ENCODE measurements at places on chromosomes 6 and 20.
A peak's percentile ranks its signal among the peaks of the same experiment; 100 is the strongest.

- no peak for DNase-seq
Measured at GRCh38 chr6:133193396-133193795, 47.8 kb upstream of the EYA4 start.

DNA sequence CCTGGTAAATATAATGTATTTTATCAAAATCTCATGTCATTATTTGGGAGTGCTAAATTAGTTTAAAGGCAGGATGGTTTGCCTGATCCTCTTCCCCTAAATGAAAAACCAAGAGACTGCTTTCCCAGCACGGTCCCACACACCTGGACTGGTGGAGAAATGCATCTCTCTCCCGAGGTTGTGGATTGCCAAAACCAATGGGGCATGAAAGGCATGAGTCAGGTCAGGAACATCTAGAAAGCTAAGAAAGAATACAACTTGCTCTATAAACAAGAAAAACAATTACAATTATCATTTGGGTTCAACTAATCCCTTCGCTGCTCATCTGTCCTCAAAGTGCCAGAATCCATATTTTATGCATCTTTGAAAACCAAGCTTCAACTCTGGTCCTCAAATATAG lies 308.3 kb upstream of the IRAK1BP1 start:
- DNase-seq: no peak

DNA sequence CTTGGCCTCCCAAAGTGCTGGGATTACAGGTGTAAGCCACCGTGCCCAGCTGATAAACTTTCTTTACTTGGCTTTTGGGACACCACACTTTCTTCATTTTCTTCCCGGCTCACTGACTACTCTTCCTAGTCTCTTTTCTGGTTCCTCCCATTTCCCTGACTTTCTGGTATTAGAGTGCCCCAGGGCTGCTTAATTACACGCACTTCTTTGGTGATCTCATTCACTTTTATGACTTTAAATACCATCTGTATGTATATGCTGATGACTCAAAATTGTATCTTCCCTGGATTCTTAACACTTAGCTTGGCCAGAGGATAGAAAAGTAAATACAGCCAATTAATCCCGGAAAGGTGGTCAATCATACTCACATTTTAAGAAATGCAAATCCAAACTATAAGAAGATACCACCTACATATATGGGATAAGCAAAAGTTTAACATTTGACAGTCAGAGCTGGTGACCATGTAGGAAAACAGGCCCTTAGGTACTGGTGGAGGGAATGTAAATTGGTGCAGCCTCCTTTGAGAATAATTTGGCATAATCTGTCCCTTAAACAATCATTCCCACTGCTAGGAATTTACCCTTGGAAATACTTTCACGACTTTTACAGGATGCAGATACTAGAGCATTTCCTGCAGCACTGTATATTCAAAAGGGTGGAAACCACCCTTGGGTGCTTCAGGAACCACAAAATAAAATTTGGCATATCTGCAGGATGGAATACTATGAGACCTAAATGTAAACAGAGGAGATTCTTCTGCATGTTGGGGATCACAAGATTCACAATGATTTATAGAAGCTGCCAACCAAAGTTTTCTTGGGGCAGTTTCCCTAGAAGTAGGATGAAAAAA lies 9.4 kb upstream of the NANP start:
- DNase-seq: no peak

DNA sequence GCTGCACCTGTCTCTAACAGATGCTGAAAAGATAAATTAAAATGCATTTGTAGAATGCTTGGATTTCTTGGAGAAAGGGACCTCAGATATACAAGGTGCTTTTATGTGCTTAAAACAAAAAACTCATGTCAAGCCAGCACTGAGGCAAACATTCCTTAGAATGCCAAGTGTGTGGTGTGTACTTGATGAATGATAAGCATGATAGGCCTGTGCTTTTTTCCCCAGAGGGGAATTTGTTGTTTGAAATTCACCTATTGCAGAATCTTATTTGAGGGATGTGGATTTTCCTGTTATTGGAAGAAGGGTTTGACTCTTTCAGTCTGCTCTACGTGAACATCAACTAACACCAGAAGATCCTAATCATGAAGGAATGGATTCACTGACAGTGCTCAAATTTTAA lies 28.8 kb downstream of the TTI1 start:
- DNase-seq: no peak

DNA sequence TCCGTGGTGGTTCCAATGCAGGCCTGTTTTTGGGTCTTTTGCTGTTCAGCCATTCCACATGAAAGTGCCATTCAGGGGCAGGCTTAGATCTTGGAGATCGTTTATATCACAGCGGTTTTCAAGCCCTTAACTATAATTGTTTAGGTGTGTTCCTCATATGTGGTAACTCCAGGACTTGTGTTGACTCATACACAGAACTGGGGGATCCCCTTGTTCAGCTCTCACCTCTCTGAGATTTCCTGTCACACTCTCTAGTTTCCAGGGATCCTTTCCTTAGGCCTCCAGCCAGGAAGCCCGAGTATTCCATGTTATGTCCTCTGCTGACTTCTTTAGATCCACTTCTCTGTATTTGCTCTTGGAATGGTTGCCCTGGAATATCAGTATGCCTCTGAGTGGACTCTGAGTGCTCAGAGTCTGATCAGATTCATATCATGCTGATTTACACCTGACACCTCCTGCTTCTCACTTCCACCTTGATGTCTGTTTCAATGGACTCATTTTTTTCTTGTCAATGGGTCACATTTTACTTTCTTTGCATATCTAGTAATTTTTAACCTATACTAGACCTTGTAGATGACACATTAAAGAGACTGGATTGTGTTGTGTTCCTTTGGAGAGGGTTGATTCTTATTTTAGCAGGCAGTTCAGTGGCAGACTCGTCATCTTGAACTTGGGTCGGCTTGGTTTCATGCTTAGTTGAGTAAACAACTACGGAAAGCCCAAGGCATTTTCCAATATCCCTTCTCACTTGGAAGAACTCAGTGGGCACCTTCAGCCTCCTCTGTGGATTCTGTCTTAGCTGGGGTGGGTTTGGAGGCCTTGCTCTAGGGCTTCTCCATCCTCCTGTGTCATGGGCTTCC lies 13.1 kb downstream of the NTSR1 start:
- DNase-seq: no peak

- DNase-seq: no peak
Measured at GRCh38 chr6:35810971-35811698, 6.0 kb downstream of the LHFPL5 start.

- DNase-seq: no peak
Measured at GRCh38 chr20:6855796-6856195, 88.3 kb downstream of the BMP2 start.

GRCh38 chr6:151804585-151805285 lies 2.7 kb upstream of the ESR1 start:
- no peak for DNase-seq

DNA sequence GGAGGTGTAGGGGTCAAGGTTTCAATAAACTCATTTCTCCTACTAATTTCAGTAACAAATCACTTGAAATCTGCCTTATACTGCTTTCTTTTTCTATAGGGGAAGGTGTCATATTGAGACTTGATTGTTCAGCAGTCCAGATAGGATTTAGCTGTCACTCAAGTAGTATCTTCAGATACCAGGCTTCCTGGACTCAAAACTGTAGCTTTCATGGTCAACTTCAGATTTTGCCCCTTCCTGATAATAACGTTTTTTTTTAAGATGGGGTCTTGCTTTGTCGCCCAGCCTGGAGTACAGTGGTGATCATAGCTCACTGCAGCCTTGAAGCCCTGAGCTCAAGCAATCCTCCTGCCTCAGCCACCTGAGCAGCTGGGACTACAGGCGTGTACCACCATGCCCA lies 77.8 kb downstream of the JAG1 start:
- DNase-seq: no peak

DNA sequence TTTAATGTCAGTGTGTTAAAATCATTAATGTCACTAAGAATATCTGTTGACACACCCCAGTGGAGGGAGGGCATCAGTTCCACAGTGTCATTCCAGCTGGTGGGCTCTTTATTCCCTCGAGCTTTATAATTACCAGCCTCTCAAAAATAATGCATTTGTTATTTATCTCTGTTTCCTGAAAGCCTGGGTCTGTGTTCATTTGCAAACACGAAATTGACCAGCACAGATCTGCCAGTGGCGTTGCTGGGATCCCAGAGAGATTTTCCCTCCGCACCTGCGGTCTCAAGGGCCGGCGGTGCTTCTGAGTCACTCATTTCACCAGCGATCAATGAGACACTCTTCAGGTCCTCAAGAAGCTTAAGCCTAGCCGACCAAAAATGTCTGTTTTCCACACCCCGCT lies 5.7 kb upstream of the PYGB start:
- DNase-seq: no peak

- DNase-seq: no peak
Measured at GRCh38 chr20:59701236-59701635, 96.9 kb downstream of the PHACTR3 start.

- DNase-seq: no peak
Measured at GRCh38 chr20:62782893-62783278, 13.4 kb upstream of the MRGBP start.

- DNase-seq: no peak
Measured at GRCh38 chr6:54988576-54988975, 142.0 kb downstream of the FAM83B start.

DNA sequence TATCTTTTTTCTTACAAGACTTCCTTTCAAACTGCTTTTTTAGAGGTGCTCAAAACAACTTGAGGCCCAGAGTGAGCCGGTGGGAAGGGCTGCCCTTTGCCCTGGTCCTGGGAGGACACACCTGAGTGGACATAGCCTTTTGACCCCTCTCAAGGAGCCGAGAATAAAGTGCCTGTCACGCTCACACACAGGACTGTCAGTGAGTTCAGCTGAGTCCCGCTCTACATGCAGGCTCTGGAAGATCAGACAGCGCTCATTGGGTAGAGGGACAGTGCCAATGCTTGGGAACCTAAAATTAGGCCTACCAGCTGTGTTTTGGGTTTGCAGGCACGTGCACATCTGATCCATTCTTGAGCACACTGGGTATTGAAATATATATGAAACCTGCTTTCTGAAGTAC lies 387.8 kb downstream of the CD83 start:
- DNase-seq: no peak

GRCh38 chr6:53375847-53376246 lies 27.1 kb upstream of the ELOVL5 start:
- no peak for DNase-seq

GRCh38 chr6:30829639-30830255 lies 54.6 kb upstream of the DDR1 start:
- no peak for DNase-seq

- DNase-seq: no peak
Measured at GRCh38 chr20:63461104-63461763, 11.2 kb downstream of the KCNQ2 start.

- DNase-seq: no peak
Measured at GRCh38 chr20:61461461-61461860, 209.4 kb downstream of the CDH4 start.

DNA sequence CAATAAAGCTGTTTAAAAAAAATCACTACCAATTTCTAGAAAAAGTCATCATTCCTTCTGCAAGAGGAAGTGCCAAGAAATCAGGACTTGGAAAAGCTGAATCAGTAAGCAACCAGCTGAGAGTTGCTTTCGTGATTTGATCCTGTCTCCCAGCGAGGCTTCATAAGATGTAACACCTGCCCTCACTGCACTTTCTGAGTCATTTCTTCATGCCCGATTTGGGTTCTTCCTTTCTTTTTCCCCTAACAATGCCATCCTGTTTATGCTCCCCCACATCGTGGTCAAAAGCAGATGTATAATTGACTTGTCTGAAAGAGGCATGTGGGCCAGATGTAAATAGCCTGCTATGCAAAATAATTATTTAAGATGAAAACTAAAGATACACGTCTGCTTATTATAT lies 52.1 kb downstream of the RIPOR2 start:
- DNase-seq: peak; percentile 55

GRCh38 chr6:28898710-28898965 lies 25.1 kb downstream of the TRIM27 start:
- no peak for DNase-seq

DNA sequence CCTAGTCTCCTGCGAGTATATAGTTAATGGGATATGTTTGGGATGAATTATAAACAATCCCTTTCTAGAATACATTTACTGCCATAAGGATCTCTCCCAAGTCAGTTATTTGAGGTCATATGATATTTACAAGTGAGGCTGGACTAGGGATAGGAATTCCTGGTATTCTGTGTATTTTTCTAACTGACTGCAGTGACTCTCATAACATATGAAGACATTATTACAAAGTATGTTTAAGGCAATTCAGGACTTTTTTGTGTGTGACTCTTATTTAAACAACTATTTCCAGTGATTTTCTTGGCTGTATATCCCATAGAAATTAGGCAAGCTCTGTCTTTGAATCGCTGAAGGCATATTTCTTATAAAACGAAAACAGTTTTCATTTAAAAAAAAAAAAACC lies 18.4 kb upstream of the TNFAIP3 start:
- no peak for DNase-seq

- no peak for DNase-seq
Measured at GRCh38 chr6:111339294-111339693, 143.7 kb downstream of the REV3L start.

DNA sequence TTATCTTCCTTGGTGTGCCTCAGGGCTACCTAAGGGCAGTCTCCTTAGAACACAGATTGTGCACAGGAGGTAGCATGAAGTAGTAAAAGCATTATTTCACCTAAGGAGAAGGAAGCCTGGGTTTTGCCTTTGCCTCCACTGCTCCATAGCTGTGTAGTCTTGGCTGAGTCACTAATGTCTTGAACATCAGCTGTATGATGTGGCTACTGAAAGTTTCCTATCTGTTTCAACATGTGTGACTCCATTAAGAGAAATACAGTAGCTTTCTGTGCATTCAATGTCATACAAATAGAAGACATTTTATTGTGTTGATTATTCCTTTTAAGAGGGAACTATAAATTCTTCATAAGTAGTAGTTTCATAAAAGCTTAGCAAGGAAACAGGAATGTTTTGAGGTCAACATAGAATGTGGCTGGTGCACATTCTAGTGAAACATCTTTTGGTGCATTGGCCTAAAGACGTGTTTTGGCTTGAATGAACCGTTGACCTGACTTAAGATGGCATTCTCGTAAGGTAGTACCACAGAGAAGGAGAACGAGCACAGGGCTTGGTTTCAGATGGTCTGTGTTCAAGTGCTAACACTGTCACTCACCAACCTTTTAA lies 70.6 kb downstream of the CTNNBL1 start:
- DNase-seq: no peak

All from activated CD4-positive, alpha-beta T cell treated with anti-CD3 and anti-CD28 coated beads for 4 hours (primary cell).